ENCODE measurements at places on chromosomes 4 and X.

- no peak for DNase-seq
Observed at GRCh38 chrX:113929004-113929403, 654.9 kb upstream of the HTR2C start.

DNA sequence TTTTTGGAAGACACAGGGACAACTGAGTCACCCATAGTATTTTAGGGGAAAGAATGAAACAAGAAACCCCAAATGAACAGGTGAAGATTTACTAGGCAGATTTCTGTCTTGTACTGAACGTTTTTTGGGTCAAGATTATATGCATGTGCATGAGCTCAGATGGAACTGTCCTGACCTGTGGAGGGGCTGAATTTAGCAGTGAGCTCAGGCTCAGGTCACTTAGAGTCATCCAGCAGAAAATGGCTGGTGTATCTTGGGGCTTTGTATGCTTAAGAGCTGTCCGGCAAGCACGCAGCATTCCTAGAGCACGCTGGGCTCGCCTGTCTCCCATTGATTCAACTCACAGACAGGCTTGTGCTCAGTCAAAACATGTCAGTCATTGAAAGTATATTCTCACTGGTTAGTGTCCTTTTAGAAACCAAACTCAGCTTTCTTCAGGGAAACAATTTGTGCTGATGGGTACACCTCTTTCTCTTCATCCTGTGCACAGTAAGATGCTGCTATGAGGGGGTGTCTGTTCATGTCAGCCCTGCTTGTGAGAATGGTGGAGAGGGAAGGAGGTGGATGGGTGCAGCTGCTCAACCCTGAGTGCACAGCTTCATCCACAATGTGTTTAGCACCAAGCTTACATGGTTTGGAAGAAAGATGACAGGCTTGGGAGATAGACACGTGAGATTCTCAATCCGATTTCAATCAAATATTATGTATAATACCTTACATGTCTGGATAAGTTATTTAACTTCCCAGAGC, 47.5 kb upstream of the PDLIM3 start:
- no peak for DNase-seq

- DNase-seq = no peak
Observed at GRCh38 chr4:56787380-56787779, 34.1 kb downstream of the SPINK2 start.

DNA sequence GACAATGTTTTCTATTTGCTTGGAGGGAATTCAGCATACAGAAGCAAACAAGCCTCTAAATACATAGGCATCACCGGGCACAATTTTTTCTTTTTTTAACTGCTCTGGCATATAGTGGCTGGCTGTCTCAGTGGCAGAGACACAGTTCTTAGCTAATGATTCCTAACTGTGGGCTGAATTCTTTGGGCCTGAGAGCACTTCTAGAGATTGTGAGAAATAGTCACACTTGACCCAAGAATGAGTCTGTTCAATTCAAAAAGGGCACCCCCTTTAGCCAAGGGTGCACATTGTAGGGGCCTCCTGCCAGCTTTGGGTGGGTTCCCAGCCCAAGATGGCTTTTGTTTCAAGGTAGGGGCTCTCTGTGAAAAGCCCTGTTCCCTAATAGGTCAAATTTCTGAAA, 345.7 kb downstream of the ARHGAP10 start:
- DNase-seq = no peak

- DNase-seq = no peak
Observed at GRCh38 chr4:15651676-15652075, 3.5 kb downstream of the FBXL5 start.

- no peak for DNase-seq
Observed at GRCh38 chr4:57159866-57160265, 49.7 kb upstream of the IGFBP7 start.

- DNase-seq = no peak
Observed at GRCh38 chr4:172547724-172548123, 620.9 kb upstream of the GALNT7 start.

- no peak for DNase-seq
Observed at GRCh38 chrX:72272868-72273267, 4.2 kb downstream of the RPS4X start.

DNA sequence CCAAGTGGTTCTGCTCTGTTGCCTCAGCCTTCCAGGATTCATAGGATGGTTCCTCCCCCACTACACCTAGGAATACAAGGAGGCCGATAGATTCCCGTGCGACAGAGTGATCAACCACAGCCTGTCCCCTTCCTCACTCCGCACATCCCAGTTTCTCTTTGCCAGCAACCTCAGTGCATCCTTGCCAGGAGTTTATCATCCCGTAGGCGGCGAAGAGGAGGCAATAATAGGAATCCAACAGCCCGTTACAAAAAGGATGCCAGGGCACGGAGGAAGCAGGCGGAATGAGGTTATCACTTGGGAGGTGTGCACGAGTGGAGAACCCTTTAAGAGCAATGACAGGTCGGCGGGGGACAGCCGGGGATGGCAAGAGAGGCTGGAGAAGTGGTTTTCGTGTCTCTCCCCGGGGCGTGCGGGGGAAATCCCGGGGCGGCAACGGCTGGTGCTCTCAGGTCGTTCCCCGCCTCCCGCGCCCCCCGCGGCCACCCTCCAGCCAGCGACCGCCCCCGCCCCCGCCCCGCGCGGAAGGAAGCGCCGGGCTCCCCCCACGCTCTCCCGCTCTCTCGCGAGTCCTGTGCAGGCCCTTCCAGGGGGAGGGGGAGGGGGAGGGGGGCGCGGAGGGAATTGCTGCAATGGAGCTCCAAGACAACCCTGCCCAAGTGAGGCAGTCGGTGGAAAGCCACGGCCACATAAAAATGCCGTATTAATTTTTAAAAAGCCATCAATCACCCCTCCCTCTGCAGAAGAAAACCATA, 1.6 kb downstream of the PPP3CA start:
- DNase-seq = peak; percentile 78

DNA sequence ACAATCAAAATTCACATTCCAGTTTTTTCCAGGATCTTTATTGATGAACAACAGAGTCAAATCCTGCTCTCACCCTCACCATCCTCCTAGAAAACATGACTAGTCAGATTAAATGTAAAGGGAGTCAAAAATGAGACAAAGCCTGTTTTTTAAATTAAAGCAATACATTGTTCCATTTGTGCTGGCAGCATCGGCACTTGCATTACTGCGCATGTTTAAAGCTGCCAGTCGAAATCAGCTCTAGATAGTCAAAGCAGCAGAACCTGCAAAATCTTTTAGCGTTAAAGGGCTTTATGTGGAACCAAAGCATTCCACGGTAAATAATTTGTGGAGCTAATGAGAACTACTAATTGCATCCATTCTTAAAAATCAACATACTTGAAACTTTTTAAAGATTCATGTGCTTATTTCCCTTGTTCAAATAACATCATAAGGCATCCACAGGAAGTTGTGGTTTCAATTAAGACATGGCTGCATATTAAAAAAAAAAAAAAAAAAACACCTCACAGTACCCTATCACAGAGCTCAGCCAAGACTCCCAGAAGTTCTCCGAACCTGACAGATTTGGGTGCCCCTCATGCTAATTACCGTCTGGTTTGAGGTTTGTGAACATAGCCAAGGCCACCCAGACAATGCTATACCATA, 82.2 kb downstream of the SH3KBP1 start:
- no peak for DNase-seq

DNA sequence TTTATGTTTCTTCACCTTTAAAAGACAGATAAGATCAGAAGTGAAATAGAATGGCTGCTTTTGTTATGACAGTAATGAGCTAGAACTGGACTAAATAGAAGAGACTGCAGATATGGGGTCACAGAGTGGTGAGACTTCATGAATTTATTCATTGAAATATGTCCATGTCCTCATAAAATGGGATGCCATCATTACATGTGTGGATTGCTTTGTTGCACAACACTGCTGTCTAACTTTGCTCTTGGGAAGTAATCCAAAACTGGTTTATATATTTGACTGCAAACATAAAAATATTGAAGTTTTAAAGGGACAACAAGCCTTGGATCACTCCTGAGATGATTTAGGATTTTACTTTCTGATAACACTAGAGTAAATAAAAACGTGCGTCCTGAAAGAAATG, 209.2 kb upstream of the FAT4 start:
- DNase-seq = no peak

DNA sequence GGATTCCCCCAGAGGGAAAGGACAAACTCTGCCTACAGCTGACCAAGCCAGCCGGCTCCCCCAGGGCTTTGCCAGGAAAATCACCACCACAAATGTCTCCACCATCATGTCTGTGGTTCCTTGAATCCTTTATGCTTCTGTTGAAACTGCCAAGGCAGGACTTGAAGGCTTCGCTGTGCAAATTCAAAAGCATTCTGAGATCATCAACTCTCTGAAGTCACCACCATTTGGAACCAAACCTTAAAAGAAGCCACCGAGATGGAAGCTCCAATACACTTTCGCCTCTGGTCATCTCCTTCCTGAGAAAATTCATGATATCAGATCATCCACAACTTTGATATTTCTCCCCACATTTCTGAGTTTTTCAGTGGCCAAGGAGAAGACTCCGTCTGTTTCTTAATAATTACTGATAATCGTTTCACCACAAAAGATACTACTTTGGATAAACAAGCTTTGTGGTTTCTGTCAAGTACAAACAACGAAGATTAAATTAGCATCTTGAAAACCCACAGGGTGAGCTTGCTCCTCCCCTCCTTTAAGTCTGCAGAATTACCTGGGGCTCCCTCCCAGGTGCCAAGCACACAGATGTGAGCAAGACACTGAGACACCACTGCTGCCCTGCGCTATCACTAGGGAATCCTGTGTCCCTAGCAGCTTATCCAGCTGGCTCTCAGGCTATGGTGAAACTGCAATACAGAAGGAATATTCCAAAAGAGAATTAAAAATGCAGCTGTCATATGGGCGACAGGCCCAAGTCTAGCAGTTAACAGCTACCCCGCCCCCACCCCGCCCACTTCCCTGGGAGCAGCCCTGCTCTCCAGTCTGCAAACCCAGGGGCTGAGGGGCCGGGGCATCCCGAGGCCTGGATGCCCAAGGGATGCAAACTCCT, 125.0 kb upstream of the TBL1X start:
- DNase-seq = no peak

- no peak for DNase-seq
Observed at GRCh38 chr4:128725405-128726055, 84.0 kb upstream of the JADE1 start.

DNA sequence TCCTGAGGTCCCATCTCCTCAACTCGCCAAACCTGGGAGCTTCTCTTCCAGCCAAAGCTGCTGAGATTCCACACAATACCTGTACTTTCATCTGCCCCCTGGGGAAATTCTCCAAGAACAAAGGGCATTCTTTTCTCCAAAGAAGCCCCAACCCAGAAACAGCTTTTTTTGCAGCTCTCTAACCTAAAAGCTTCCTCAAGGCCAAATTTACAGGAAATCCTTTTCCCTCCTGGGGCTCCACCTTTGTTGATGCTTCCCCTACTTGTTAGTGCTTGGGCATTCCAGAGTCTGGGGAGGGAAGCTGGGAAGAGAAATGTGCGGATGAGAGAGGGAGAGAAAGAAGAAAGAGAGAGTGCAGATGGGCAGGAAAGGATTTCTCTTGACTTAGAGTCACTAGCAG, 24.3 kb downstream of the ZBTB33 start:
- DNase-seq = no peak

DNA sequence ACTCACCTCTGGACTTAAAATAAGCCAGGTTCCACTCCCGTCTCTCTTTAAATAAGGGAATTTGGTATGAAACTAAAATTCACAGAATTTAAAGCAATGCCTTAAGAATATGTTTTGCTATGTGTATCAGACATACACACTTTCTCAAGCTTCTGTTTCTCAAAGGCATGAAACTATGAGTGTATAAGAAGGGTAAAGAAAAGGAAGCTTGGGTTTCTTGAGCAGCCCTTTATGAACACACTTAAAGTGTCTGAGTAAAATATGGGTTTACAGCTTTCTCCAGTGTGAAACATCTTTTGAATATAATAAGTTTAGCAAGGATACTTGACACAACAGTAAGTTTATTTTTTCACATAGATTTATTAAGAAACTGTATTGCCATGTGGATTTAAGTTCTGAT, 370.5 kb downstream of the TMA16 start:
- DNase-seq = no peak

DNA sequence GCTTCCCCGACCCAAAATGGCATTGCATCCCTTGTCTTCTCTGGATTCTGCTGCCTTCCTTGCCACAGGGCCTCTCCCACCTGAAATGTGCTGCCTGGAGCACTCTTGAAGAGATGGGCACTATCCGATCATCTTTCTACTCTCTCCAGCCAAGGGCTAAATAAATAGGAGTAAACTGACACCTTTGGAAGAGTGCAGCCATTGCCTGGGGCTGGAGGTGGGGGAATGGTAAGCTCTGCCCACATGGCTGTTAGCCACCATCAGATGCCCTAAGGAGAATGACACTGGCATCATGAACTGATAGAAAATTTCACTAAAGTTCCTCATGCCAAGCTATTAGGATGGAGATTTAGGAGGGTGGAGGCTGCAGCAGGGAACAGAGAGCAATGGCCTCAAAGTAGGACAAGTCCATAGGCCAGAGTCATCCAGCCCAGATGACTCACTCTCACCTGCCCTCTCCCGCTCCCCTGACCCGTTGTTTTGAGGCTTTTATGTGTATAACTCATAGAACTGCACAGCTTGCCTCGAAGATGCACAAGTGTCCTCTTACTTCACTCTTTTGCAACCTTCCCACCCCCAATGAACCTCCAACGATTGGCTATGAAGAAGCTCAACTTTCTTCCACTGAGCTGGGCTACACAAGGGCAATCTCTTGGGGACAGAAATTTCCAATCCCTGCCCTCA, 822 bp upstream of the PFKFB1 start:
- no peak for DNase-seq

DNA sequence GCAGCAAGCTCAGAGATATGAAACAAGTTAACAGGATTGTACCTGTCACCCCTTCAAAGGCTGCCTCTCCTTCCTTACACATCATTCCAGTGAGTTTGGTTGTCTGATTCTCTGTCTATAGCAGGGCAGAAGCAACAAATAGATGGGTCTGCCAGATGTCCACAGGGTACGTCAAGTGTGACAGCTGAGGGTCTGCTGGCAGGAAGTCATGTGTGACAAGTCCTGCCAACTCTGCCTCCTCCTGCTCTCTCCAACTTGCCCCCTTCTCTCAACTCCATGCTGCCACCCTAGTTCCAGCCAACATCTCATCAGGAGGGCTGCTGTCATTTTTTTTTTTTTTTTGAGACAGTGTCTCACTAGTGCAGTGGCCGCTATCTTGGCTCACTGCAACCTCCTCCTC, 109.2 kb downstream of the NSUN7 start:
- DNase-seq = peak; percentile 5

- no peak for DNase-seq
Observed at GRCh38 chr4:83075311-83076095, 39.0 kb downstream of the PLAC8 start.

- no peak for DNase-seq
Observed at GRCh38 chr4:173521467-173522159, 8.4 kb downstream of the HAND2 start.

- no peak for DNase-seq
Observed at GRCh38 chr4:38075370-38076152, 115.4 kb downstream of the PTTG2 start.

GRCh38 chrX:20369468-20369867, 102.8 kb upstream of the RPS6KA3 start:
- DNase-seq = no peak

GRCh38 chr4:183747931-183748670, 89.0 kb downstream of the TRAPPC11 start:
- DNase-seq = no peak

GRCh38 chr4:124703154-124703553, 9.4 kb downstream of the ANKRD50 start:
- DNase-seq = no peak

- no peak for DNase-seq
Observed at GRCh38 chrX:6954836-6955235, 192.7 kb upstream of the STS start.

- no peak for DNase-seq
Observed at GRCh38 chr4:73012673-73013072, 56.8 kb downstream of the COX18 start.

- no peak for DNase-seq
Observed at GRCh38 chr4:17030543-17030942, 132.1 kb upstream of the LDB2 start.

Data from cardiac septum (tissue), 1 donor.